Parietal lobe (tissue), 2 donors: ENCODE measurements at places on chromosomes 4 and X. TPM values are rescaled to one million over a fixed set of nuclear protein-coding genes. Genes with fewer than 3 reads are reported as not detected.

TSPAN7 gene
- total RNA-seq, result 81.7 TPM

UCP1 gene
- not detected for total RNA-seq

ABLIM2 gene
- total RNA-seq, result 22.2 TPM

MSANTD1 gene
- 11.0 TPM for total RNA-seq

INTS6L gene
- total RNA-seq, result 30.7 TPM

ZNF630 gene
- total RNA-seq, result 8.8 TPM

DRD5 gene
- 0.63 TPM for total RNA-seq

AMOT gene
- 18.8 TPM for total RNA-seq

XAGE1B gene
- total RNA-seq, result not detected

TMSB15A gene
- total RNA-seq, result 163 TPM

FRMD7 gene
- not detected for total RNA-seq

PF4V1 gene
- total RNA-seq, result not detected

GPRASP1 gene
- 55.4 TPM for total RNA-seq

CXCL11 gene
- not detected for total RNA-seq
